ENCODE measurements at places on chromosomes 13 and 19. TPM values are rescaled to one million over a fixed set of nuclear protein-coding genes. Genes with fewer than 3 reads are reported as not detected.

GRCh38 chr19:23460656-23461055 lies 65.4 kb upstream of the ZNF91 start:
- no peak for DNase-seq

GRCh38 chr13:70893832-70894231 lies 785.6 kb upstream of the KLHL1 start:
- DNase-seq = no peak

DNA sequence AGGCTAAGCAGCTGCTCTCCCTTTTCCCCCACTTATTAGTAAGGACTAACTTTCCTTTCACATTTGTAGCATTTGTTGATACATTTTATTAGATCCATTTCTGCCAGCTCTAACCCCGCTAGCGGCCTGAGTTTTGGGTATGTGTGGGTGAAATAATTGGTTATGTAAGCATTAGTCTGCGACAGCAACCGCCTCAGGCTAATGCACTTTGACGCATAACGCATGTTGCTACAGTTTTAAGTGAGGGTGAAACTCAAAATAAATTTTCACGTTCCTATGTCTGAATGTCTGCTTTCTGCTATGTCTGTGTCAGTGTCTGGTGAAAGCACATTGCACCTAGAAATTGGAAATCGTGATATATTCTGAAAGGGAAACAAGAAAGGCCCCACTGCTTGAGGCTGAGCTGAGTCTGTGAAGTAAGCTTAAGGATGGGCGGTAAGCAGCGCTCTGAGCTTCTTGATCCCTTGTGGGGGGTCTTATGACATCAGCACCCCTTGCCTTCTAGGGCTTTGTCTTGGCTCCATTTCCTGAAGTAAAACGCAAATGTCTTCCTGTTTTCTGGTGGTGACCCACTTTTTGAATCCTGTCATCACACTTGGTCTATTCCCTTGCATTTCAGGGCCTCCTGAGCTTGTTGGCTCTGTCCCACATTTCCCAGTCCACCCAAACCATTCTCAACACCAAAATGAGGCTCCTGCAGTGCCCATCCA lies 648.3 kb upstream of the ARGLU1 start:
- no peak for DNase-seq

GRCh38 chr19:54178581-54179261 lies 5.8 kb upstream of the TMC4 start:
- no peak for DNase-seq

The KASH5 gene
- not detected for total RNA-seq

The DNM2 gene
- total RNA-seq = 71.1 TPM

DNA sequence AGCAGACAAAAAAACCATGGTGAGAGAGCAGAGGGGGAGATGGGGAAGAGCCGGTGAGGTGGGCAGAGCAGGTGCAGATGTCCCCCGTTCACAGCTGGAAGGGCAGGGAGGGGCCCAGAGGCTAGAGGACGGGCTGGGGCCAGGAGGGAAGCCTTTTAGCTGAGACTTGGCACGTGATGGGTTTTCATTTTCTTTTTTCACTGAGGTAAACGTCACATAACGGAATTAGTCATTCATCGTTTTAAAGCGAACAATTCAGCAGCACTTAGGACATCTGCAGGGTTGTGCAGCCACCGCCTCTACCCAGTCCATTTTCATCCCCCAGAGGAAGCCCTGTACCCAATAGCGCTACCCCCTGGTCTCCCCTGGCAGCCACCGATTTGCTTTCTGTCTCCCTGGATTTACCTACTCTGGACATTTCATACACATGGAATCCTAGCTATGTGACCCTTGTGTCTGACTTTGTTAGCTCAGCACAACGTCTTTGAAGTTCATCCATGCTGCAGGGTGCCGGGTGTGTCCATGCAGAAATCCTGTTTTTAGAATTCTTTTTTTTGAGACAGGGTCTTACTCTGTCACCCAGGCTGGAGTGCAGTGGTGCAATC lies 16.0 kb upstream of the EMC10 start:
- no peak for DNase-seq

DNA sequence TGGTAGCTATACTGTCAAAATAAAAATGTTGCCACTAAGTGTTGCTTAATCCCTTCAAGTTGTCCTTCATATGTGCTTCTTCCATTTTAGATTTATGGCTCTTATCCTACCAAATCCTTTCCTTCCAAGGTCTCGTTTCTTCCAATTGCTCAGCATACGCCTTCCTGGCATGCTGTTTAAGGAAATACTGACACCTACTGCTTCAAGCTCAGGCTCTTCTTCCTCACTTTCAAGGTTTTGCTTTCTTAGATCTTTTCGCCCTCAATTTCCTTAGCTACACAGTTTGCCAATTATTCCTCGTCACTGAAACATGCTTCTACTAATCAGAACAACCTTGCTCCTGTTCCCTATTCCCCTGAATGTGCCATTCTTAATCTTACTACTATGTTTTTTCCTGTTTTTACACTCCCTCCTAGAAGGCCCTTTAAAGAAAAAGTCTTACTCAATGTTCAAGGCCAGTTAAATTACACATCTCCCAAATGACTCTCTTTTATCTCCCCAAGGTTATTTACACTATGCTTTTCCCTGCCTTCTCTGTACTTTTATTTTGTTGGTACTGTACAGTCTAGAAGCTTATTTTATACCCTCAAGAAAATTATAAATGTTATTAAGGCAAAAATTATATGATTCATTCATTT lies 343.1 kb downstream of the MZT1 start:
- DNase-seq = no peak

All from skin of body (tissue), 3 donors.